ENCODE measurements at places on chromosomes 12 and 14.

DNA sequence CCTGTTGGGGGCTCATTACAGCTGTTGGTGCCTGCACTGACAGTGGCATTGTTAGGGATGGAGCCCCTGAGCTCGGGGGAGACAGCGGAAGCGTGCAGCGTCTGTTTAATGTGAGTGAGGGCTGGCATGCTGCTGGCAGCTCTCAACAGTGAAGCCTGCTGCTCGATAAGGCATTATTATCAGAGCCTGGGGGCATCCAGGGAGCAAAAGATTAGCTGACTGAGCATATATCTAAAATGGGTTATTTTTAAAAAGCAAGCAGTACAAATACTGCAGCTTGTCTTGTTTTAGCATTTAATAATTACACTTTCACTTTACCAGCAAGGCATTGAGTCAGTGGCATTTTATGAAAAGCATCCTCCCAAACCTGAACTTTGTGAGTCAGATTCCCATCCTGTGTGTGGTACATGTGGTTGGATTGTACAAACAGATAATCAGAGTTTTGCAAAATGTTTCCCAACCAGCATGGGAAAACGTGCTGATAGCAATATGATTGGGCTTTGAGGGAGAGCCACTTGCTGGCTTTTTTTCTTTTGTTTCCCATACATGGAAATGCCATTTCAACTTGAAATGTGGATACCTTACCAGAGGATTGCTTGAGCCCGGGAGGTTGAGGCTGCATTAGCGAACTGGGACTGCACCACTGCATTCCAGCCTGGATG is 150.8 kb downstream of the PRKCH start:
- DNase-seq, result peak; percentile 98

DNA sequence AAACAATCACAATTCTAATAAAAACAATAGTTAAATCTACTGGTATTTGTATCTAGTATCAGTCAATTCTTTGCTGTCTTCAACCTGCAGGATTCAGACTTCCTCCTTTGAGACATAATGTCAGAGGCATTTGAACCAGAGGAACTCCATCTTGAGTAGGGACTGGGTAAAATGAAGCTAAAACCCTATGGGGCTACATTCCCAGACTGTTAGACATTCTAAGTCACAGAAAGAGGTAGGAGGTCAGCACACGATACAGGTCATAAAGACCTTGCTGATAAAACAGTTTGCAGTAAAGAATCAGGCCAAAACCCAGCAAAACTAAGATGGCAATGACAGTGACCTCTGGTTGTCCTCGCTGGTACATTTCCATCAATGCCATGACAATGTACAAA is 48.2 kb upstream of the MAP3K9 start:
- peak; percentile 26 for DNase-seq

GRCh38 chr14:103045371-103045869 is 11.9 kb downstream of the CDC42BPB start:
- no peak for DNase-seq

DNA sequence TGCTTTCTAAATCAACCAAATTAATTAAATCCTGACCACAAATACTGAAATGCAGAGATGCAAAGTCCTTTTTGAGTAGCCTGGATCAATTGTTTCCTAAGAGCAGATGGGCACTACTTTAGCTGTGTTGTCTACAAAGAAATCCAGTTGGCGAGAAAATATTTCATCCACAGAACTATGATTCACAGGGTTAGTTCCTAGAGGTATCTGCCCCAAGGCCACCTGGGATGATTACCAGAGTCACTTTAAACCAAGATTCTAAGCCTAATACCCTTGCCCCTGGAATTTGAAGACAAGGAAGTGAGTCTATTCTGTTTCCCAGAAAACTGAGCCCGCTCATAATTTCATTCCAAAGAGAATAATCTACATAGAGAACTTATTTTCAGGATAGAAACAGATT is 198.4 kb downstream of the PPM1H start:
- peak; percentile 37 for DNase-seq

- DNase-seq, result peak; percentile 43
Measured at GRCh38 chr12:81128930-81129554, 51.2 kb downstream of the ACSS3 start.

DNA sequence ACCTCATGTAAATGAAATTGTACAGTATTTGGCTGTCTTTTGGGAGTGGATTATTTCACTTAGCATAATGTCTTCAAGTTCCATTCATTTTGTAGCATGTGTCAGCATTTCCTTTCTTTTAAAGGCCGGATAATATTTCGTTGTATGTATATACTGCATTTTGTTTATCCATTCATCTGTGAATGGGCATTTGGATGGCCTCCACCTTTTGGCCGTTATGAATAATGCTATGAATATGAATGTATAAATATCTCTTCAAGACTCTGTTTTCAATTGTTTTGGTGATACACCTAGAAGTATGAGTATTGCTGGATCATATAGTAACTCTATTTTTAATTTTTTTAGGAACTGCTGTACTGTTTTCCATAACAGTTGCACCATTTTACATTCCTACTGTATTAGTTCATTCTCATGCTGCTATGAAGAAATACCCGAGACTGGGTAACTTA is 164.9 kb downstream of the DYRK2 start:
- peak; percentile 30 for DNase-seq

DNA sequence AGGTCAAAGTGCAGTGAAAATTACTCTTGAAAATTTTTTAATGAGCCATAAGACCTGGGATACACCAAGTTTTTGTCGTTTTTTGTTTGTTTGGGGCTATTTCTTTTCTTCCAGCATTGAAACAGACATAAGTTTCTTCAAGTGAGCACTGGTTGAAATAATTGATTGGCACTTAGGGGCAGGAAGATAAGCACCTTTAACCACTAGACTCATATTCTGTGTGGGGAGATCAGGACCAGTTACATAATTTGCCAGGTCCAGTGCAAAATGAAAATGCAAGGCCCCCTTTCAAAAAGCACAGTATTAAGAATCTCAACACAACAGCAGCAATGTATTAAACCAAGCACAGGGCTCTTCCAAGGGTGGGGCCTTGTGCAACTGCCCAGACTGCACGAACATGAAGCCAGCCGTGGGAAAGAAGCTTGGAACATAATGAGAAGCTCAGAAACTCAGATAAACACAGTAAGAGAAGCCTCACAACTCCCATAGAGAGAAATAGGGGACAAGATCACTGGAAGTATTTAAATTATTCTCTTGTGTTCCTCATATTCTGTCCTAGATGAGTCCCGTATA is 3.2 kb upstream of the TCP11L2 start:
- DNase-seq, result no peak

- DNase-seq, result no peak
Measured at GRCh38 chr12:33988913-33989312, 33.4 kb upstream of the ALG10 start.

DNA sequence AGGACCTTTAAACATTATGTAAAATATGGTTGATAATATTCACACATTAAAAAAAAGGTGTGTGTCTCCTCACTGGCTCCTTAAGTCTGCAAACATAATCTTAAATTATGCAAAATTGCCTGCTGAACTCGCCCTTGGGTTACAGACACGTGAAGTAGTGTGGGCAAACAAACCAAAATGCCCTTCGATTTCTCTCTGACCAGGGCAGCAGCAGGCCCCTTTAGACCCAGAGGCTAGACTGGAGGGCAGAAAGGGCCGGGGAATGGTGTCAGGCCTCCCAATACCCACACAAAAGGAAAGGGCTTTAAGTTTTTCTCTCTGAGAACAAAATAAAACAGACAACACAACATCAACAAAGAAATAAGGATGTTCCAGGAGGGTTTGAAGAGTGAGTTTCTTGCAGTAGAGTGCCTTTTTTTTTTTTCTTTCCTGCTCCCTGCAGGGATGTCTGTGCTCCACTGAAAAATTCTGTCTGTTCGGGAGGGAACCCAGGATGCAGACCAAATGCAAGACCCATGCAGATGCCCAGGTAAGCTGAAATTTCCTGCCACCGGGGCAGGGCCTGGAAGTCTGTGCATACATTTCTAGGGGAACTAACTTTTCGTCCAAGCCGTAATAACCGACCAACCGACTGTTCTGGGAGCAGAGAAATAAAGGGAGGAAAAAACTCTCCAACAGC is 1.7 kb downstream of the TBX3 start:
- DNase-seq, result no peak

DNA sequence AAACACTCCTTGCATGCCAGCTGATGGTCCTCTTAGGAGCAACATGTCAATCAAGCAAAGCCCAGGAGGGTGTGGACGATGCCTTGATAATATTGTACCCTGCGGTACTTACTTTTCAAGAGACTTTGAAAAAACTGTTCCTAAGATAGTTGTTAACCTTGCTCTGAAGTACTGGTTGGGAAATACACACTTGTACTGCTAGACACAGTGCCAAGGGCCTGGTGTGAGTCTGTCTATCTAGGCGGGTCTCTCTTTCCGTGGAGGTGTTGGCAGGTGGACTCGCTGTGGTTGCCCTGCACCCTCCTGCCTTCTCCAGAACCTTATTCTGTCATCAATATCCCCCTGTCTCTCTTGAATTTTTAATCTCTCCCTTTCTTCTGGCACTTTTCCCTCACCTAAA is 189.4 kb downstream of the NRXN3 start:
- no peak for DNase-seq

- DNase-seq, result no peak
Measured at GRCh38 chr12:51883998-51884675, 3.8 kb upstream of the ANKRD33 start.

DNA sequence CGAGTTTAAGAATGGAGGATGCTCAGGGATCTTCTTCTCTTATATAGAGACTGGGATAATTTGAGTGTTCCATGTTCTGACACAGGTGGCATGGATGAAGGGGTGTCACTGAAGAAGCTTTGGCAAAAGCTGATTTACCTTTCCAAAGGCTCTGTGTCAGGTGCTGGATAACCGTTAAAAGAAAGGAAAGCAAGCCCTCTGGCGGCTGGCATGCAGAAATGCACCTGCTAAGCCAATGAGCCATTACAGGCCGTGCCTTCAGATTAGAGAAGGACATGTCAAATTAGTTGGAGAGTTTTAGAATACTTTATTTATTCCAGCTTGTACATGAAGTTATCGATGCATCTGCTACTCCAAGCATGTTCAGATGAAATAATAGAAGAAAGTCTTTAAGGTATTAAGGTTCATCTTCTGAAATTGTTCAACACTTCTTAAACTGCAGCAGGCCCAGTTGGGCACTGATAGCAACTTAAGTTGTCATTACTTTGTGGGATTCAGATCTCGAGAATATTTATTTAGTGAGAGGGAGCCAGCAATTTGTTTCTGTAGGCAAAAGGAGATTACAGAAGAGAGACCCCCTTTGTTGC is 678.2 kb downstream of the NRXN3 start:
- DNase-seq, result peak; percentile 41

- no peak for DNase-seq
Measured at GRCh38 chr14:102827716-102828115, 50.5 kb downstream of the TRAF3 start.

GRCh38 chr12:58747533-58747932 is 172.8 kb downstream of the LRIG3 start:
- DNase-seq, result no peak

- no peak for DNase-seq
Measured at GRCh38 chr14:92387578-92387977, 64.6 kb downstream of the SLC24A4 start.

DNA sequence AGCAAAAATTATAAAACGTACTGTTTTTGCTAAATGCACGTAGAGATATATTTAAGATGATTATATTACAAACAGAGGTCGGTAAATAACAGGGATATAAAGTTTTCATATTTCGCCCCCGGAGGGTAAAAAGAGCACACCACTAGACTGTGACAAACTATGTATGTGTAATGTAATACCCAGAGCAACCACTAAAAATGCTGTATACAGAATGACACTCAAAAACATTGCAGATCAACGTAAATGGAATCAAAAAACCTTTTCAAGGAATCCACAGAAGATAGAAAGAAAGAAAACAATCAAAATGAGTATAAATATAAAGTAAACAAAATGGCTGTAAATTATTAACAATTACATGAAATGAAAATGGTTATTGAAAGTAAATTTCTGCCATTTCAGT is 37.6 kb upstream of the PRB4 start:
- DNase-seq, result no peak

GRCh38 chr14:30854492-30854891 is 19.9 kb upstream of the COCH start:
- no peak for DNase-seq

DNA sequence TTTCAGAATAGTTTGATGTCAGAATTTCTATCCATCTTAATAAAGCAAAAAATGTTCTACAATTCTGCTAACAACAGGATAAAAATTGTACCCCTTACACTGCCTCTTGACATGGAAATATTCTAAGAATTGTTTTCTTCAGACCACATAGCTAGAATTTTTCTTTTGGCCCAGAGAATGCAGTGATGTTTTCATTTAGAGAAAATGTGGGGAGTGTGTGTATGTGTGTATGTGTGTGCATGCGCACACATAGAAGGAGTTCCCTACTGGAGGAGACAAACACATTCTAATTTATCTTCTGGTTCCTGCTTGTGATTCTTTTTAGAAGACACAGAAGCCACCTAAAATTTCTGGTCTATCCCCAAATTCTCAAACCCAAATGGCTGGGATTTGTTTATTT is 1145.7 kb downstream of the VRK1 start:
- DNase-seq, result no peak

DNA sequence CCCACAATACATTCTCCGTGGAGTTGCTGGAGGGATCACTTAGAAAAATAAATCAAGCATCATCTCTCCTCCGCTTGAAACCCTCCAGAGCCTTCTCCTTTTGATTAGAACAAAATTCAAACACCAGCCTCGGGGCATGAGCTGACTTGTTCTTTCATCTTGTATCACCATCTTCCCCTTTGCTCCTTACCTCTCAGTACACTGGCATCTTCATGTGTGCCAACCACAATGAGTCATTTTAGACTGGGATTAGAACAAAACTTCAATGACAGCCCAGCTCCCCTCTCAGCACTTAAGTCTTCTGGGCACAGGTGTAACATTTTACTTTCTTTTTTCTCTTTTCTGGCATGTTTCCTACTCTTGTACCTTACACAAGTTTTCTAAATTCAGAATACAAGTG is 1159.2 kb upstream of the TMEM132C start:
- DNase-seq, result peak; percentile 17

DNA sequence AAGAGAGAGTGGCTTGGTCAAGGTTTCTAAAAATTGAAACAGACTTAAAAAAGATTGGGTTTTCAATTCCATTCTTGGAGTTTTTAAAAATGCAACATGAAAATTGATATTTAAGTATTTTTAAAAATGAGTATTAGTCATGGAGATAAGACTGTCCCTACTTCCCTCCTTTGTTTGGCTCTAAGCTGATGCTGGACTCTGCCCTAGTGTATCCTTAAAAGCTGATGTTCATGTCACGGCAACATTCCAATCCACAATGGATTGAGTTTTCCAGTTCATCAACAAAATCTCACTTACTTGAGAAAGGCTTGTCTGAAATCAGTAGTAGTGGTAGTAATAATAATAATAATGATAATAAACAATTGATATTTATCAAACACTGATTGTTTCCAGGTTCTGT is 119.0 kb upstream of the SLC38A2 start:
- DNase-seq, result no peak
